ENCODE measurements at places on chromosomes 1 and 21.

DNA sequence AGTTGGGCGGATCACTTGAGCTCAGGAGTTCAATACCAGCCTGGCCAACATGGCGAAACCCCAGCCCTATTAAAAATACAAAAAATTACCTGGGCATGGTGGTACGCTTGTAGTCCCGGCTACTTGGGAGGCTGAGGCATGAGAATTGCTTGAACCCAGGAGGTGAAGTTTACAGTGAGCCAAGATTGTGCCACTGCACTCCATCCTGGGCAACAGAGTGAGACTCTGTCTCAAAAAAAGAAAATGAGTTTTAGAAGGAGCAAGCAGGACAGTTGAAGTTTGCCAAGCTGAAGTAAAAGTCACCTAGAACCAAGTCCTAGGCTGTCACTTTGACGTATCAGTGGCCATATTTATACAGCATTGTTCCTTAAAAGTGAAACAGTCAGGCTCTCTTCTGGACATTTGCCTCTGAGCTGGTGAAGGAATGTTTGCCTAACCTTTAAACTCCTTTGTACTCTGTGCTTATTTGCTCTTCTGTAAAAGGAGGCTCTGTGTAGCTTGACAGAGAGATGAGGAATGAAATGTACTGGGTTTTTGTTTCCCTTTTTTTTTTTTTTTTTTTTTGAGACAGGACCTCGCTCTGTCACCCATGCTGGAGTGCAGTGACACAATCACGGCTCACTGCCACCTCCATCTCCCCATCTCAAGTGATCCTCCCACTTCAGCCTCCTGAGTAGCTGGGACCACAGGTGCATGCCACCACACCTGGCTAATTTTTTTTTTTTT lies 2.8 kb downstream of the RAB4A start:
- DNase-seq: no peak

- DNase-seq: no peak
Measured at GRCh38 chr1:15014516-15014915, 139.0 kb upstream of the TMEM51 start.

- no peak for DNase-seq
Measured at GRCh38 chr1:60041783-60042182, 31.8 kb downstream of the C1orf87 start.

DNA sequence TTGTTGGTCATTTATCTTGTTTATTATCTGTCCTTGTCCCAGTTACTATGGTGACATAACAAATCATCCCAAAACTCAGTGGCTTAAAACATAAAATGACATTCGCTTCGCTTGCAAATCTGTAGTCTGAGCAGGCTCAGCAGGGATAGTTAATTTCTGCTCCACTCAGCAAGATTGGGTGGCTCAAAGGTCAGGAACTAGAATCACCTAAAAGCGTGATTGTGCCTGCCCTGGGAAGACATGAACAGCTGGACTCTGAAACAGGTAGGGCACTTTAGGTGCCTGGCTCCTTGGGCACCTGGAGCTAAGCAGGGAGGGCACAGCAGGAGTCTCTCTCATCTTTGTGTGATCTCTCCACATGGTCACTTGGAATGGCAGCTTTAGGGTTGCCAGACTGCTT lies 14.7 kb upstream of the TRAF3IP3 start:
- DNase-seq: no peak

DNA sequence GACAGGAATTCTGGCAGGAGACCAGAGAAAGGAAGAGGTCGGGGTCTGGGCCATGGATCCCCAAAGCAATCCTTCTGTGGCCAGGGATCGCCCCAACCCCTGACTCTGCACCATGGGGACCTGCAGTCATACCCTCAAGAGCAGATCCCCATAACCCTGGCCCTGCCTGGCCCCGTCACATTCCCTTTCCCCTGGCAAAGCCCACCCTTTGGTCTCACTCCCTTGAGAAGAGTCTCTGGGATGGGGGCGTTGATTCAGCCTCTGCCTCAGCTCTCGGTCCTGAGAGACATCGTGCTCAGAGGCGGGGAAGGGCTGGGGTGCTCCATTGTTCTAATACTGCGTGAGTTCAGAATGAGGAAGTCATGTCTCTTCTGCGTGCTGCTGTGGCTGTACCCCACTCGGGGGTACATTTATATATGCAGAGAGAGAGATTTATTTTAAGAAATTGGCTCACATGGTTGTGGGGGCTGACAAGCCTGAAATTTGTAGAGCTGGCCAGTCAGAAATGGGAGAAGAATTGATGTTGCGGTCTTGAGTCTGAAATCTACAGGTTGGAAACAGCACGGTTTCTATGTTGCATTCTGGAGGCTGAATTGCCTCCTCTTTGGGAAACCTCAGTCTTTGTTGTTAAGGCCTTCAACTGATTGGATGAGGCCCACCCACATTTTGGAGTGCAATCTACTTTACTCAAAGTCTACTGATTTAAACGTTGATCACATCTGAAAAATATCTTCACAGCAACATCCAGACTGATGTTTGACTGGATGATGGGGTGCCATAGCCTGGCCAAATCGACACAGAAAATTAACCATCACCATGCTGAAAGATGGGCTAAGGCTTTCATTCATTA lies 4.2 kb upstream of the PADI2 start:
- DNase-seq: no peak

DNA sequence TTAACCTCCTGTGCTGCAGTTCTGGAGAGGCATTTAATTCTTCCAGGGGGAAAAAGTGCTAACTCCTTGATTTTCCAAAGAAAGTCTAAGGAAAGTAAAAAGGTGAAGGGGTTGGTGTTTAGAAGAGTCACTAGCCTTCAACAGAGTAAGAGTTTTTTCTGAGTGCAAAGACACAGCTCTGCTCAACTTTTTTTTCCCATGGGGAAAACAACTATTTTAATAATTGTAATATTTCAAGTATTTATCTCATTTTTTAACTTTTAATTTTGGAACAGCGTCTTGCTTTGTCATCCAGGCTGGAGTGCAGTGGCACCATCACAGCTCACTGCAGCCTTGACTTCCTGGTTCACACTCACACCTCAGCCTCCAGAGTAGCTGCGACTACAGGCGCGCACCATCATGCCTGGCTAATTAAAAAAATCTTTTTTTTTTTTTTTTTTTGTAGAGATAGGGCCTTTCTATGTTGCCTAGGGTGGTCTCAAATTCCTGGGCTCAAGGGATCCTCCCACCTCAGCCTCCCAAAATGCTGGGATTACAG lies 202.6 kb downstream of the APP start:
- peak; percentile 4 for DNase-seq

DNA sequence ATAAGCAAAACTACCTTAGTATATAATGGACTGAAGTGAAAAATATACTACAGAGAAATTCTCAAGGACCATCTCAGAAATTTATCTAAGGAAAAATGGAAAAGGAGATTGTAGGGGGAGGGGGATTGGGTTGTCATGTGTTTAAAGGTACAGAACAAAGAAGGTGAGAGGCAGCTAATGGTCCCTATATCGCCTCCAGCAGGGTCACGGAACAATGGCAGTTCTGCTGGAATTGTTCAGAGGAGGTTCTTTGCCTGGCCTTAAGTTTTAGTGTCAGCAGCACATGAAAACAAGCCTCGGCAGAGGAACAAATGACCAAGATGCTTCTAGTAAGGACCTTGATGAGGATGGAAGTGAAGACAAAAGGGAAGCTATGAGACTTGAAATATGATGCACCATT lies 42.0 kb upstream of the RGS2 start:
- no peak for DNase-seq

DNA sequence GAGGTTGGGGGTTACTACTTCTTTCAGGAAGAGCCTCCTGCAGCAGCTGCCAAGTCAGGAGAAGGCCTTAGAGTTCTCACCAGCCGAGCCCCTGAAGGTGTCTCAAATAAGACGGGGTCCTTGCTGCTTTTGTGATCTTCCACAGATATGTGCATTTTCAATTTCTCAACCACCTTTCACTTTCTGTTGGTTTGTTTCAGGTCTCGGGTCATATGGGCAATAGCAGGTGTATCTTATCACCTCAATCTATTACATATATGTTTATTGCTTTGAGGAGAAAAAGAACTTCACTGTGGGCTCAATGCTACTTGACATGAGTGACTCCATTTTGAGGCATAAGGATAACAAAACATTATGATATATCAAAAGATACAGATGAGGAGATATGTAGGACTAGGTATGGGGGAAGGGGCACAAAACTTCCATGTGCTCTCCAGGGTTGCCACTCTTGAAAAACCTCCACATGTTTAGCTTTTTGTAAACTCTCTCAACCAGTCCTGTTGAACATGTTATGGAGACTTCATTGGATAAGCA lies 1171.4 kb upstream of the ADGRL2 start:
- no peak for DNase-seq

DNA sequence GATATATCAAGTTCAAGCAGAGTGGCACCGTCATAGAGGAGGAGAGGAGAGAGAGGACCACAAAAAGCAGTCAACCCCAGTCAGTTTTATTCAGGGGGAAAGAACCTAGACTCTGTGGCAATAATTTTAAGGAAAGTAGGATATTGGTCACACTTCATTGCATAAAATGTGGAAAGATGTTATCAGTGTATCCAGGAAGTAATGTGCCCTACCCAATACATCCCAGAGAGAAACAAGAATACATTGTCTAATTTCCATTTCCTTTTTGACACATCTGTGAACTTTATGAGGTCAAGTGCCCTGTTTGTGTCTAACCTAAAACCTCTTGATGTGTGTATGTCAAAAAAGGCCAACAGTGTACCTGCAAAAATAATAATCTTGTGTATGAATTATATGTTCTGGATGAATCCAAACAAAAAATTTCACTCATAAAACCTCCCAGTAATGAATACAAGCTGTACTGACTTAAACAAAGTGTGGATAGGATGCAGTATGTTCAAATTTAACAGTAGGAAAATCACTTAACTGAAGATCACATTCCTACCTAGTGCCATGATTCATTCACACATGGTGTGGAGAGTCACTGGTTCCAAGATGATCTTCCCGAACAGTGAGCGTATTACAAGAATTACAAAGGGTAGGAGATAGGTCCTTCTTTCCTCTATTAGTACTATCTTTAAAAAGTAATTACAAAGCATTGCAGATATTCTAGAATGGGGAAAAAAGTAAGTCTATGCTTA lies 712.1 kb upstream of the CXADR start:
- DNase-seq: no peak

DNA sequence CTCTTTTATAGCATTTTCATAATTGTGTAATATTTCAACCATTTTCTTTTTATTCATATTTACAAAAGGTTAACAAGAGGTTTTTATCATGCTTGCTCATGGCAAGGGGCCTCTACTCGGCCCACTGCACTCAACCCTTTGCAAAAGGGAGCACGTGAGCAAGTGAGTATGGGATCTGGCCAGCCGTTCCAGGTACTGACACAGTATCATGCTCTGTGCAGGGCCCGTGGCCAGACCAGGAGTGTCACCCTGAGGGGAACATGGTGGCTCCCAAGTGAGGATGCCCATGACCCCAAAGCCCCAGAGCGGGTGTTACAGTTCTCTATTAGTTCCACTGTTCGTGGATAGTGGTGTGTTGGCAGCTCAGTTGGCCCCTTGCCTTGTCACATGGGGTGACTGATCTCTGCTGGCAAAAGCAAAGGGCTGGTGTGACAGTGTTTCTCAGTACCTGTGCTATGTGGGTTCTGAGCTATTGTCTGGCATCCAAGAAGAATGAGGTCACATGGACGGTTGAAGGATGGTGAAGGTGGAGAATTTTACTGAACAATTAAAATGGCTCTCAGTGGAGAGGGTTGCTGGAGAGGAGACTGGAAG lies 777.2 kb upstream of the ADAMTS5 start:
- DNase-seq: no peak

DNA sequence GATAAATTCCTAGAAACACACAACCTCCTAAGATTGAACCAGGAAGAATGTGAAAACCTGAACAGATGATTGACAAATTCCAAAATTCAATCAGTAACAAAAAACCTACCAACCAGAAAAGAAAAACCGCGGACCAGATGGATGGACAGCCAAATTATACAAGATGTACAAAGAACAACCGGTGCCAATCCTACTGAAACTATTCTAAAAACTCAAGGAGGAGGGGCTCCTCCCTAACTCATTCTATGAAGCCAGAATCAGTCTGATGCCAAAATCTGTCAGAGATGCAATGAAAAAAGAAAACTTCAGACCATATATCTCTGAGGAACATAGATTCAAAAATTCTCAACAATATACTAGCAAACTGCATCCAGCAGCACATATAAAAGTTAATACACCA lies 262.4 kb upstream of the DAB1 start:
- no peak for DNase-seq

GRCh38 chr1:223177681-223178080 lies 34.6 kb upstream of the TLR5 start:
- DNase-seq: no peak

DNA sequence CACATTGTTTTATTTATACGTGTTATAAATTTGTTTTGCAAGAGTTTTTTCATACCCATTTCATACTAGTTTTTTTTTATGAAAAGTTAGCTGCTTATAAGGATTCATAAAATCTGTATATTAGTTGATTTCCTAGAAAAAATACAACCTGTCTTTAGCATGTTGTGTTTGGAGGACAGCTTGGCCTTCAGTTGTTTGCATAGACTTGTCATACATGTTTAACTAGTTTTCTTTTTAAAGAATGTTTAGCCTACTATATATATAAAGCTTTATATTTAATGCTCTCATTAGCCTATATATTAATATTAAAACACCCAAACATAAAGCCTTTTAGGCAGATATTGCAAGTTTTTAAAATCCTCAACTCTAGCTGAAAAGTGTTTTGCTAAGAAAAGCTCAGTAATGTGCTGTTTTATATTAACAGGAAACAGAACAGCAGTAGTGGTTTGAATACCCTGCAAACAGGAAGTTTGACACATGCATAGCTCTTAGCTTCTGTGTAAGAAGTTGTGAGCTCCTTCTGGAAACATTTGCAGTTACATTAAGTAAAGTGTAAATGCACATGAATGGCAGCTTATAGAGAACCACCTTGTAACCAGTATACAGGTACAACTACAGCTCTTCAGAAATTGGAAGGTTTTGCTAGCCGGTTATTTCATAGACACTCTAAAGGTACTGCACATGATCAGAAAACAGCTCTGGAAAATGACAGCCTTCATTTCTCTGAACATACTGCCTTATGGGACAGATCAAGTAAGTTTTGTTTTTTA lies at the start of gene PRKACB:
Gene PRKACB, plus strand, starts transcription at position 476 of the 770 bp plus-strand sequence. Its CDS starts 91 bp downstream, at position 567.
- peak; percentile 57 for DNase-seq
